HFFc6 (cell line): ENCODE measurements at places on chromosomes 2 and 18. TPM values are rescaled to one million over a fixed set of nuclear protein-coding genes. Genes with fewer than 3 reads are reported as not detected.
A peak's percentile ranks its signal among the peaks of the same experiment; 100 is the strongest.

Gene POU3F3
- not detected in 3 replicates for total RNA-seq

DNA sequence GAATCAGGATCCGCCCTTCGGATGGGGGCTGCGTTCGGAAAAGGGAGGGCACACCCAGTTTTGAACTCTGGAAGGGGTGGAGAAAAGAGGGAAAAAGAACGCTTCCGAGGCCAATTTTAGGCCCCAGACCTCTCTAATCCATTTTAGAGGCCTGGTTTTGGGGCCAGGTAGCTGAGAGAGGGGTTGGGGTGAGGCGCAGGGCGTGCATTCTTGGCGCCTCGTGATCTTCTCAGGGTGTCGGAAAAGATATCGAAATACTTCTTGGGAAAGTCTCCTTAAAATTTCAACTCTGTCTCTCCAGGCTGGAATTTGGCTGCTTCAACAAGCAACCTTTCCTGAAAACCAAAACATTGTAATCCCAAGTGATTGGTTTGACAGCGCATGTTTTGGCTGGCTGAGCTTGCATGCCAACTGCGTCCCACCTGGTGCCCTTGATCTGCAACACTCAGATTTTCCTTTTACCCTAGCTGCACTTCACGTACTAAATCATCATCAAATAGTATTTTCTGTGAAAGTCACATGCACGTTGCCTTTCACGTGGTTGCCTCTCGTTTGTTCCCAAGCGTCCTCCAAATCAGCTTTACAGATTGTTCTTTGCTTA is 864 bp upstream of the XPO1 start:
- no peak for DNase-seq

DNA sequence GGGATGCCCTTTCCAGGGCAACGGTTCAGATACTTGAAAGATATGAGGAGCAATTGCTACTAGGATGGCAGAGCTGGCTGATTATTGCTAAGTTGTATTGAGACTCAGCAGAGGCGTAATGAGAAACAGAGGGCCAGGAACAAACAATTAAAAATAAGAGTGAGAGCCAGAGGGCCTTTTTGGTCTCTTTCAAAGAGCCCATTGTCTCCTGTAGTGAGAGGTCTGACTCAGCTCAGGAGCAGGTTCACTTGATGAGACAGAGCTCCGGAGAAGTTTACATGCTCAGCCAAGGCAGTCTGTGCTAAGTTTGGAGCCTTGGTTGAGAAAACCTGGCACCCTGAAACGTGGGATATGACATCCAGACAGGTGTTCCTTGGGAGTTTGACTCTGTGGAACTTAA is 303.9 kb upstream of the DLGAP1 start:
- no peak for DNase-seq

DNA sequence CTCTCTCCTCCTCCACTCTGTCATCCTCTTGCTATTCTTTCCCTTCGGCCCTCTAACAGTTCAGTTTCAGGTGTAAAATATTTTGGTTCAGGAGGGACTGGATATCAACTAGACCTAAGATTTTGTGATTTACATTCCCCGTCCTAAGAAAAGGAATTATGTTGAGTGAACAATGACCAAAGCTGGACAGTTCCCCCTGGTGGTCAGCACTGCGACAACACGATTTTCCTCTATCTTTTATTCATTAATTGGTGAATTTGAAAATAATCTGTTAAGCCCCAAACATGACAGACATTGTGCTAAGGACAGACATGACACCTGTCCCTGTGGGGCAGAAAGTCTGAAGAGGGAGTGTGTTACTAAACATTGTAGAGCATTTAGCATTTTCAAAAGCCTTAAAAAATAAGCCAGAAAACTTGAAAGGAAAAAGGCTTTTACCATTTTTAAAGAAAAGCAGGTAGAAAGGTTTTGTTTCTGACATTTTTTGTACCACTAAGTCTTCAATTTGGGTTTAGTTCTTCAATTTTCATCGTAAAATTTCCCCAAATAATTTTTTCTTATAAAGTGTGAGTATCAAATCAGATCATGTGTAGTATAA is 28.4 kb upstream of the GTF2A1L start:
- DNase-seq = peak; percentile 43

DNA sequence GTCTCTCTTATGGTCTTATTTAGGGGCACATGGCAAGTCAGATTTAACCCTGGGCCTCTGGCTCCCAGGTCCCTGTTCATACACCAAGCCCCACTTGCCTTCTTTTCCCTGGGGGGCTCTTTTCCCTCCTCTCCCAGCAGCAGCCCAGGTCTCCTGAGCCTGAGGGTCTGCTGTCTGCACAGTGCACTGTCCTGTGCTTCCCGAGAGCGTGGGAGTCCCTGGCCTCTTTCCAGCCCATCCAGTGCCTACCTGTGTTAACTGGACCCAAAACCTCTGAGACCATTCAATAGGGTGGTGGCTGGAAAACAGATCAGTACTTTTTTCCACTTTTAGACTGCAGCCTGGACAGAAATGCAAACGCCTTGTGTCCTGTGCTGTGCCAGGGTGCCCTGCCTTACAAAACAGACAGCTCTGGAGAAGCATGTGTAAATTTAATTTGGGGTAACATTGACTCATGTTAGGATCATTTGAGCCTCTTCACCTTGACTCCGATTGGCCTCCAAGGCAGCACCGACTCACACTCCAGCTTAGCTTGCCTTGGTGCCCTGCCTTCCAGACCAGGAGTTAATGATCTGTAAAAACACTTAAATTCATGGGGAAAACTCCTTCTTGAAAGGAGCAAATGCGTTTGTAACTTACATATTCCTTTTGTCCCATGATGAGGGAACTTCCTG is 34.3 kb downstream of the TWIST2 start:
- no peak for DNase-seq

- no peak for DNase-seq
These were observed 182.6 kb downstream of the PID1 start for GRCh38 chr2:229088517-229088913.
